ENCODE measurements at places on chromosomes 7 and 10.

- DNase-seq = no peak
Measured at GRCh38 chr10:92122941-92123450, 167.9 kb downstream of the CPEB3 start.

- peak; percentile 48 for DNase-seq
Measured at GRCh38 chr7:85851571-85852193, 664.8 kb upstream of the SEMA3D start.

- no peak for DNase-seq
Measured at GRCh38 chr10:31317652-31318381, 1.2 kb upstream of the ZEB1 start.

DNA sequence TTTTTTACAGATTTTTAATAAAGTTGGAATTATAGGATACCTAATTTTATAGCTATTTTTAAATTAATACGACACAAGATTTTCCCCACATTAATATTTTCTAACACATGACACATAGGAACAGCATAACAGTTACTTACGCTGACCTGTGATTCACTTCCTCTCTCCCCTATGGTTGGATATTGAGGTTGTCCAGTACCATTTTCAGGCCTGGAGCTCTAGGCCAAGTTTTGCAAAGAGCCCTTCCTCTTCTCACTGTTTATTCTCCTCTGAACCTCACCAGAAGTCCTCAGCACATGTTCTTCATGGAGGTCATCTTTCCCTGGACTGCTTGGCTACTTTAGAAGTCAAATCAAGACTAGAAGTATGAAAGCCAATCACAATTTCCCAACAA lies 28.2 kb downstream of the LYZL1 start:
- no peak for DNase-seq

DNA sequence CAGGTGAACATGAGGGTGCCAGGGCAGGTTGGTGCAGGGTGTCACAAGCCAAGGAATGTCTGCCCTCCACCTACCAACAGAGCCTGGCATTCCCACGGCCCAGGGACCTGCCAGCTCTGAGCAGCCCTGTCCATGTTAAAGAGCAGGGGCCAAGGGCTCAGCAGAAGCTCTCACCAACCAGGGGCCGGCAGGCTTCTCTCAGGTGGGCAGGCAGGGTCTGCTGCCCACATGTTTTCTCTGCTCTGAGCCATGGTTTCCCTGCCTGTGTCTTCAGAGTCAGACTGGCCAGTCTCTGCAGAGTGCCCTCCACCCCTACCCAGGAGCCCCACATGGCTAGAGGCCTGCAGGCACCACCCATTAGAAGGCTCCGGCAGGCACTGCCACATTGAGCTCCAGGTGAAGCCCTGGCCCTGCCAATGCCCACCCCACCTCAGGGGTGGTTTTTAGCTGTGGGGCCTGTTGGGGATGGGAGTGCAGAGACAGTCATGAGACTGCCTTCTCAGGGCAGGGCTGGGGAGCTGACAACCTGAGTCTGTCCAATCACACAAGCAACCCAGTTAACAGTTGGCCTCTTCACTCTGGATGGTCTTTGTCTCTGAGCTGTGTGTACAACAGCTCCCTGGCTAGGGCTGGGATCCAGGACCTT lies 135.9 kb downstream of the ARHGAP22 start:
- DNase-seq = no peak

GRCh38 chr7:4774658-4775249 lies 669 bp upstream of the AP5Z1 start:
- peak; percentile 72 for DNase-seq

DNA sequence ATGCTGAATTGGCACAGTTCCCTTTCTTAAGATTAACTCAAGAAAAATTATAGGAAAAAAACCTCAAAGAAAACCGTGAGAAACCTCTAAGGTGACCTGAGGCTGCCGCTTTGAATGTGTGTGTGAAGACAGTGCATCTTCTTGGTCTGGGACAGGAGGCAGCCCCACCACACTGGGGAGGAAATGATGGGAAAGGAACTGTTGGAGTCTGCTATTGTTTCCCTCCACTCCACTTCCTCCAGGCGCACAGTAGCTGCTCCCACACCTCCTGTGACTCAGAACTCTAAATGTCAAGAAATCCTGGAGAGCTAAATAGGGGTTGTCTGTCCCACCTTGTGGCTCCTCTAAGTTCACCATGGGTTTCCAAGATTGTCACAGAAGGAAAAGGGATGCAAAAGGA lies 179.4 kb downstream of the PDE1C start:
- DNase-seq = no peak

- peak; percentile 17 for DNase-seq
Measured at GRCh38 chr10:7756360-7756992, 31.3 kb downstream of the KIN start.

- no peak for DNase-seq
Measured at GRCh38 chr7:115024276-115024675, 102.4 kb downstream of the MDFIC start.

GRCh38 chr10:71717056-71717455 lies 2.5 kb downstream of the C10orf105 start:
- DNase-seq = no peak

GRCh38 chr10:33781606-33782395 lies 447.3 kb upstream of the NRP1 start:
- DNase-seq = no peak

GRCh38 chr10:112071596-112072133 lies 111.9 kb downstream of the GPAM start:
- DNase-seq = no peak

DNA sequence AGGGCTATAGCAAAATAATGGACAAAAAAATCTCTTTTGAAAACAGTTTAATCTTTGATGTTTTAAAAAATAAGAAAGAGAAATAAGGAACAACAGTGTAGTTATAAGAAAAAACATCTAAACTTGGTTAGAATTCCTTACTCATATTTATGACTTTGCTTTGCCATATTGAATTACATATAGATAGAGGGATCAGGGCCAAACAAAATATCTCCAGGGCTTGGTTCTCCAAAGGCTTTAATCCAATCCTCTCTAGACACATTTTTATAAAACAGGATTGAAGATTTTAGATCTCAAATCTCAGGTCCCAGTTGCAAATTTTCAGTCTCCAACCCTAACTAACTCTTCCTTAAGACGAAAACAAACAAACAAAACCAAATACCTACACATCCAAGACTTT lies 72.6 kb upstream of the RHOBTB1 start:
- no peak for DNase-seq

GRCh38 chr7:93442478-93443224 lies 131.9 kb downstream of the CALCR start:
- DNase-seq = peak; percentile 36

- no peak for DNase-seq
Measured at GRCh38 chr10:121058082-121058481, 206.9 kb downstream of the WDR11 start.

- no peak for DNase-seq
Measured at GRCh38 chr10:100289641-100290040, 3.2 kb upstream of the BLOC1S2 start.

DNA sequence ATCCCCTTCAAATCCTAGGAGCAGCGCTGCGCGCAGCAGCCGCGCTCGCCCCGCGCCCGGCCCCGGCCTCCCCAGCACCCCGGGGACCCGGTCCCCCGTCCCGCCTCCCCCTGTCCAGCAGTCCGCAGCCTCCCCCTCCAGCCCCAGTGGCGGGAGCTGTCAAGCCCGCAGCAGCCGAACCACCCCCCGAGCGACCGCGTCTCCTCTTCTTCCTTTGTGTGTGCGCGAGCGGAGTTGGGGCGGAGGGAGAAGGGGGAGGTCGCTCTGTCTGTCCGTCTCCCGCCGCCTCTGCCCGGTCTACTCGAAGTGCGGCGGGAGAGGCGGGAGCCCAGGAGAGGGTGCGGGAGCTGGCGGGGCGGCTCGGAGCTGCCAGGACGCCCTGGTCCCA lies 375 bp upstream of the CHN2 start:
- no peak for DNase-seq

DNA sequence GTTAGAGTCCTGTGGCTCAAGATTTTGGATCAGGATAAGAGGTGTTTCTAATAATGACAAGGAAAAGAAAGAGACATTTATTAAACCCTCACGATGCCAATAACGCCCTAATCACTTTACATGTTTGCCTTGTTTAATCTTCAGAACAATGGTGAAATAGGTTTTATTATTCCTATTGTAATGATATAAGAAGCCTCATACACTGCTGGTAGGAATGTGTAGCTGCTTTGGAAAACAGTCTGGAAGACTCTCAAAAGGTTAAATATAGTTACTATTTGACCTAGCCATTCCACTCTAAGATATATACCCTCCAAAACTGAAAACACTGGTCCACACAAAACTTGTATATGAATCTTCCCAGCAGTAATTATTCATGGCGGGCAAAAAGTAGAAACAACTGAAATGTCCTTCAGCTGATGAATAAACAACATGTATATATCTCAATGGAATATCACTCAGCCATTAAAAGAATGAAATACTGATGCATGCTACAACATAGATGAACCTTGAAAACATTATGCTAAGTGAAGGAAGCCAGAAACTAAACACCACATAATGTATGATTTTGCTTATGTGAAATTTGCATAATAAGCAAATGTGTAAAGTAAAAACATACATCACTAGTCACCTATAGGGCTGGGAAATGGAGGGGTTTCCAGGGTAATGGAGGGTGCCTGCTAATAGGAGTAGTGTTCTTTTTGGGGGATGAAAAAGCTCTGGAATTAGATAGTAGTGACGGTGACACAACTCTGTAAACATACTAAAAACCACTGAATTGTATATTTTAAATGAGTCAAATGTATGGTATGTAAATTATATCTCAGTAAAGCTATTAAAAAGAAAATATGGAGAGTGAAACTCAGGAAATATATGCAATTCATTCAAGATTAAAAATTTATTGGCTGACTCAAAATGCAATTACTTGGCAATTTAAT lies 76.9 kb upstream of the ANK3 start:
- no peak for DNase-seq

DNA sequence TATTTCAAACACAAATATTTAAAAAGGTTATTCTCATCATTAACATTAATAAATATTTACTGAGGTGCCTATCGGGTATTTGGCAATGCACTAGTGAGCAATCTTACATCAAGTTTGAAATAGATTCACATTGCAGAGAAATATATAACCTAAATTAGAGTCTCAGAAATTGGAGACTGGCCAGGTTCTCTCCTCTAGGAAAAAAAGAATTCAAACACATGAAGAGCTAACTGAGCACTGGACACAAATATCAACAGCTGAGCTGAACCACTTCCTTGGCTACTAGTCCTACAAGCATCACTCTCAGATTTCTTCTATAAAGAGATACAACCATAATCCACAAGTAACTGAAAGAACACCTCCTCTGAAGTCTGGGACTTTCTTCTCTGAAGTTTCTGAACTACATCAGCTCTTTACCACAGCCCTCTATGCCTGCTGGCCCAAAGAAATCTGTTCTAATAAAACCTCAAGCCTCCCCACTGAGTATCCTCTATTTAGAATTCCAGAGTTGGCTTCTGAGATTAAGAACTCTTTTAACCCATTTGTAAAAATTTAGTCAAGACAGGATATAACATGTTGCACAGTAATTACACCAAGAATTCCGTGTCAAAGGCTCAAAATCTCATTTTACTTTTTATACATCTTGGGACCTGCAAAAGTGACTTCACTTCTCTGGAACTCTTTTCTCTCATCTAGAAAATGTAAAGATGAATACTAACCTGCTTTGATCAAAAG lies 45.2 kb downstream of the MTERF1 start:
- no peak for DNase-seq

DNA sequence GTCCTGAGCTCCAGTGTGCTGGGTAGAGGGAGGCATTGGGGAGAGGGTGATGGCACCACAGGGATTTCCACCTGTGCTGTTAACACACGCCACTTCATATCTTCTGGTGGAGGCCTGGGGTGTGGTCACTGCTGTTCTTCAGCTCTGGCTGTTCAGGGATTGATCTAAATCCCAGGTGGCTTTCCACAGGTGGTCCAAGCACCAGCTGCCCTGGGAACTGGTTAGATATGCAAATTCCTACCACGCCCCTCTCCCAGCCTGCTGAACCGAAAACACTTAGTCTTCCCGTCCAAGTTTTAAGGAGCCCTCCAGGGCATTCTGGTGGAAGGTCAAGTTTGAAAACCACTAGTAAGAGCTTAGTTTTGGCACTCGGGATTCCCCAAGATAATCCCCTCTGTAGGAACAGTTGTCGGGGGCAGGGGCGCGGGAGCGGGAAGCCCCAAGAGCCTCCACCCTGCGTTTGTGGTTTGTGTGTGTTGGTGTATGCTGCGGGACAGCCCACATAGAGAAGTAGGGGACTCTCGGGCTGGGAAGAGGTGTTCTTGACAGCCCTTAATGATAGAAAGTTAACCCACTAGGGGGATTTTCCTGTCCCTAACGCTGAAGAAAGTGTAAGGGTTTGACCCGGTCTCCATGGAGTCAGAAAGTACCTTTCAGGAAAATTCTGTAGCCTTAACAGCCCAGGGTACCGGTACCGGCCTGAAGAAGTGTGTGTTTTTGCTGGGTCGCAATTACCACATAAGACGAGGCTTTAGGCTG lies 5.1 kb downstream of the DEPP1 start:
- DNase-seq = no peak

- no peak for DNase-seq
Measured at GRCh38 chr10:26457088-26457487, 18.9 kb downstream of the APBB1IP start.

DNA sequence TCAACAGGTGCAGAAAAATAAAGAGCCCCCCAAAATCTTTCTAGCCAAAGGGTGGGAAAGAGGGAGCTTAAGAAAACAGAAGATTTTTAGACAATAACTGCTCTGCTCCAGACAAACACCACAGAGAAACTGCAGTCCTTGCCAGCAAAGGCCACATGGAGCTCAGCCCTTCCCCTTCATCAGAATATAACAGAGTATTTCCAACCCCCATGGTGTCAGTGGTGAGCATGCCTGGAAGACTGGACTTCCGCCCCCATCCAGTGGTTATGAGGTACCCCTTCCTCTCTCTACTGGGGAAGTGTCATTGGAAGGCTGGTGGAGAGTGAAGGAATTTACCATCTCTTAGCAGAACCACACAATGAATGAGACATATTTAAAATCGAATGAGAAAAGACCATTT lies 1007.3 kb upstream of the CELF2 start:
- no peak for DNase-seq

GRCh38 chr7:135980665-135981180 lies 3.6 kb upstream of the MTPN start:
- DNase-seq = no peak

- peak; percentile 41 for DNase-seq
Measured at GRCh38 chr7:15686295-15686956, at the start of gene MEOX2. TSS of gene MEOX2 (minus strand) at chr7:15686683. CDS start at chr7:15686402, 281 bp downstream.

- peak; percentile 85 for DNase-seq
Measured at GRCh38 chr7:107966711-107967110, 36.2 kb downstream of the LAMB1 start.

- DNase-seq = no peak
Measured at GRCh38 chr10:112949143-112949823, 764 bp upstream of the TCF7L2 start.

- no peak for DNase-seq
Measured at GRCh38 chr10:102779680-102780526, 36.2 kb downstream of the WBP1L start.

Measured in AG08395 (cell line).